ENCODE measurements at places on chromosomes 6 and 20.

- no peak for DNase-seq
Measured at GRCh38 chr6:37723016-37723415, 25.3 kb upstream of the MDGA1 start.

GRCh38 chr6:27470023-27470422, 2.9 kb downstream of the ZNF184 start:
- no peak for DNase-seq

DNA sequence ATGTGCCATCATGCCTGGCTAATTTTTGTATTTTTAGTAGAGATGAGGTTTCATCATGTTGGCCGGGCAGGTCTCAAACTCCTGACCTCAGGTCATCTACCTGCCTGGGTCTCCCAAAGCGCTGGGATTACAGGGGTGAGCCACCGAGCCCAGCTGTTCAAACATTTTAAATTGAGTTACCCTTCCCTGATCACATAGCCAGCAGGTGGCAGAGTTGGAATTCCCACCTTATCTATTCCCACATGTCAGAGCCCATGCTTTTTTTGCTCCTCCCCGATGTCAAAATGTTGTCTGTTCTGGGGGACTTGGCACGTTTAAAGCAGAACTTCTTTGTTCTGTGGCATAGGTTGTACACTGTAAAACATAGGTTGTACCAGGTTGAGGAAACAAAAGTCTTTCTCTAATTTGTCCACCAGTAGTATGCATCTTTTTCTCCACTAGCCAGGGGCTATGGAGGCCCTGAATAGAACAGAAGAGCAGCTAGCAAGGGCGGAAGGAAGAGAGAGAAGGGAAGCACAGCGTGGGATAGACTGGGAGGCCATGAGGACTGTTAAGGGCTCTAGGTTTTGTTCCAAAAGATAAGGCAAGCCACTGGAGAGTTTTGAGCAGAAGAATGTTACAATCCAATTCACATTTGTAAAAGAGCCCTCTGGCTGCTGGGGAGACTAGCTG, 7.3 kb upstream of the LBP start:
- DNase-seq, result no peak

- no peak for DNase-seq
Measured at GRCh38 chr6:36725581-36725980, 28.0 kb downstream of the RAB44 start.

- no peak for DNase-seq
Measured at GRCh38 chr6:150267686-150268561, 100.9 kb upstream of the IYD start.

GRCh38 chr20:10247440-10247839, 28.8 kb downstream of the SNAP25 start:
- no peak for DNase-seq

GRCh38 chr6:158071121-158072082, 89.7 kb downstream of the SYNJ2 start:
- DNase-seq, result no peak

DNA sequence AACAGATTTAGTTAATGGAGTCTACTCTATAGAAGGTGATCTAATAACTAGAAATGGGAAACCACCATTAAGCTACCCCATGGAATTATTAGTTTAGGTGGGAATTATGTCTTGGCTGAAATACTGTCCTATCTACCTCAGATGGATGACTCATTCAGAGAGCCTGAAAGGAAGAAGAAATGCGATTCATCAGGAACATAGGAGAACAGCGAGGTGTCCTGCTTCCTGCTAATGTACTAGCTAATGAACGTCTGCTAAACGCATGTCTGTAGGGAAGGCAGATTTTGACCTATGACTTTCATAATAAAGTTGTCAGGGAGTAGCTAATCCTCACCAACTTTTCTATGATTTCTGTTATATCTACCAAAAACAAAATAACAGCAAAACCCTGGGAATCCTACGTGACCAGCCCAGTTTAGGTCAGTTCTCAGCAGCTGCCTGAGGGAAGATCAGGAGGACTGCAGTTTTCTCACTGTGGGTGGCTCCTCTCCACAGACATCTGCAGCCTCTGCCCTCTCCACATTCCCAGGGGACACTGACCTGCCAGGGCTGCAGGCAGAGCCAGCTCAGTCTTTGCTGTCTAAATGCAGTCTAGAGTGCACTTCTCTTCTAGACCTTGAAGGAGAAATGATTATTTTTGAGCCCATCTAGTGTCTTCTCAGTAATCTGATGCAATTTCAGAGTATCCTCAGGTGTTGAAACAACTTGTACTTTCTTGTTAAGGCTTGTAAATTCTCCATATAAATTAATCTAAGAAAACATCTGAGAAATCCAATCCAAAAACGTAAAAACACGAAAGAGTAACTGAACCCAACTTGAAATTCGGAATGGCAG, 18.1 kb upstream of the SFT2D1 start:
- no peak for DNase-seq

DNA sequence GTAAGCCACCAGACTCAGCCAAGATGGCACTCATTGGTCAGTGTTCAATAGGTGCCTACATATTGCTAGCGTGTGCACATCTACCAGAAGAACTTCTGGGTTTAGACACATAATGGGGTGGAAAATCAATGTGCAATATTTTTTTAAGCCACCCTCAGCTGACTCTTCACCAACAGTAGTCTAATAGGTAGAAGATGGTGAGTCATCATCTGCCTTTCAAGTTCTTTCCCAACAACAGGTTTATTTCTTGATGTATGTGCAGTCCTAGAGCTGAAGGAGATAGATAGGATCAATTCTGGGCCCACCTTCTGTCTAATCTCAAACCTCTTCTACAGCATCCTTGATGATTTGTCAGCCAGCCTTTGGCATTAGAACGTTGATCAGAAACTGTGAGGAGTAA, 41.3 kb downstream of the IRAK1BP1 start:
- DNase-seq, result no peak

DNA sequence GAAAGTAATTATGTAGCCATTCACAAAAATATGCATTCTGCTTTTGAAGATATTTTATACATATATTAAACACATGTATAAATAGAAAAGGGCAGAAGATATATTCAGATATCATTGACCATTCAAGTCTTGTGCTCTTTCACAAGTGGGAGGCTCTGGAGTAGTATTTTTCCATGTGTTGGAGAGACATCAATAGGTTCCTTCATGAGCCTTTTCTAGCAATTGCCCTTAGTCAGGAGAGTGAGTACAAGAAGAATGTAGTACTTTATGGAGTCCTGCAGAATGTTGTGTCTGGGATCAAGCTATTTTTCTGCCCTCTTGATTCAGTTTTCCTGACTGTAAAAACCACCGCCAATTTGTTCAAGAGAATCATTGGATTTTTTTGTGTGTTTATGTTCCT, 117.9 kb downstream of the LRRC1 start:
- DNase-seq, result no peak

- no peak for DNase-seq
Measured at GRCh38 chr6:10314163-10314955, 100.5 kb downstream of the TFAP2A start.

DNA sequence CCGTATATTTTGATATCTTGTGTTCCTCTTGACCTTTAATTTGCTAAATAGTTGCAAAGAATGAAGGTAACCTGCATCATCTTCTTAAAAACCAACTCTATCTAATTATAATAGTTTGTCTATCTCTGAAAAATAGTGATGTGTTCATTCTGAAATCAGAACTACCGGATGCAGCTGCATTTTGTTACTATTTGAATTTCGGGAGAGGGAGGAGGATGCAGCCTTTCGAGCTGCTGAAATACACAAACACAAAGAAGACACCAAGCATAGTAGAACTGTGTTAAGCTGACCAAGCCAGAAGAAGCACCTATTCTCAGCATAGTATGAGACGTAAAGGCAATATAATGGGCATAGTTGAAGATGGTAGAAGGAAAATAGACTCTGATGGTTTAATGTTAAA, 33.1 kb downstream of the PTPN1 start:
- no peak for DNase-seq

DNA sequence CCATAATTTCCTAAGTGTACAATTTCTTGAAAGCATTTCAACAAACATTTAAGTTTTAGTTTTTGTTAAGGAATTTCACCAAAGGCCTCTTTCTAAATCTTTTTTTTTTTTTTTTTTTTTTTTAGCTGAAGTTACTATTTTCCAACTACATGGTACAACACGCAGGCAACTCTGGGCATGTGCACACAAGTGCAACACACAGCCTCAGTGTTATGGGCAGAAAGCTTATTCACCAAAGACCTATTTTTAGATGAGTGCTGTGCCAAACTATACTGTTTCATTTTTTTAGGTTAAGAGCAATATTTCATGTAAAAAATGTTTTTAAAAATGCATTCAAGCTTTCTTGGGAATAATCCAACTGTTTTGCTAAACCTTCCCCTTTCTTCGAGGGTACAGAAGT, 42.0 kb upstream of the MAP3K4 start:
- no peak for DNase-seq

GRCh38 chr20:54291339-54292010, 83.6 kb downstream of the PFDN4 start:
- DNase-seq, result no peak

DNA sequence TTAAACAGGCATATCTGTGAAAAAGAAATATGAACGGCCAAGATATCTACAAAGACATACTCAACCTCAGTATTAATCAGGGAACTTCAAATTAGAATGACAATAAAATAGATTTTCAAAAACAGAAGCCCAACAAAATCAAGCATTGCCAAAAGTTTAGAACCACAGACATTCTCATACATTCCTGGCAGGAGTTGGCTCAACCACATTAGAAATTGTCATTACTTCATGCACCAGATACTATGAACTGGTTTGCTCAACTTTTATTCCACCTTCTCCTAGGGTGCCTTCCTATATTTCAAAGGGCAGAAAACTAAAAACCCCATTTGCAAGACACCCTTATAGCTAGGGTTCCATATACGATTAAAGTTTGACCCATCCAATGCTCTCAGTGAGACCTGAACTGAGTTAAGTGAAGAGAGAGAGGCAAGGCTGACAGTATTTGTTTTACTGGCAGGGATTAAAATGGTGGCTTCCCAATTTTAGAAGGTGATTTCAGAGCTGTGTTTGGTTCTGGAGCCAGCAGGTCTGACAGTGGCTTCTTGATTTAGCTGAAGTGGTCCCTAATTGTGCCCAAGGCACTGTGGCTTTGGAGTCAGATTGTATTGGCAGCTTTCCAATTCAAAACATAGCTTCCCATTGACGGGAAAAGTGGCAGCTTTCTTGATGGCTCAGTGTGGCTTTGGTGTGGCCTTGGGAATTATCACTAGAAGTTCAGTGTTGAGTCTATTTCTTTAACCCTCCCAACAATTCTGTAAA, 77.1 kb upstream of the CDYL start:
- no peak for DNase-seq

- no peak for DNase-seq
Measured at GRCh38 chr20:25361287-25361683, 29.4 kb downstream of the ABHD12 start.

GRCh38 chr6:142130814-142131213, 1.9 kb upstream of the GJE1 start:
- DNase-seq, result no peak

GRCh38 chr20:10537850-10538480, 102.9 kb downstream of the SLX4IP start:
- DNase-seq, result no peak

GRCh38 chr6:112384511-112384910, 37.4 kb downstream of the RFPL4B start:
- DNase-seq, result no peak

- DNase-seq, result no peak
Measured at GRCh38 chr6:29965563-29965872, 23.2 kb downstream of the HLA-A start.

- no peak for DNase-seq
Measured at GRCh38 chr6:86526238-86526637, 411.1 kb upstream of the HTR1E start.

GRCh38 chr20:39674842-39675241, 712.7 kb downstream of the DHX35 start:
- DNase-seq, result no peak

GRCh38 chr20:18202966-18203365, 65.3 kb downstream of the KAT14 start:
- DNase-seq, result no peak

GRCh38 chr6:129429956-129430355, 280.0 kb downstream of the ARHGAP18 start:
- DNase-seq, result no peak

DNA sequence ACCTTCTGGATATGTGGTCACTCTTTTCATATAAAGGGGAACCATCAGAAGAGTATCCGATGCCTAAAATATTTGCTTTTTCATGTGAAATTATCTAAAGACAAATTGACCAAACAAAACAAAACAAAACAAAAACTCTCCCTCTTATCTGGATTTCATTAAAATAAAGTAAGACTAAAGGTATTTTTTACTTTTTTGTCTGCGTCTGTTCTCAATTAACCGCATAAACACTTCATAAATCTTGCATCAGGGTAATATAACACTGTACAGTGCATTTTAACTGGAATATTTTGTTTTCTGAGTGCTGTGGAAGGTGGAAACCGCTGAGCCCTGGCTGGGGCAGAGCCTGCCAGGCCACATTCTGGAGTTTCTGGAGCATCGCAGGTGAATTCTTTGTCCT, 234.1 kb upstream of the ZFP64 start:
- DNase-seq, result no peak

- DNase-seq, result no peak
Measured at GRCh38 chr6:106518748-106519147, 110.5 kb downstream of the RTN4IP1 start.

Data from left ventricle myocardium superior (tissue), 1 donor.